Mesenteric fat pad (tissue), 1 donor: ENCODE measurements at places on chromosomes 16 and 17.
A peak's percentile ranks its signal among the peaks of the same experiment; 100 is the strongest.

GRCh38 chr16:26649381-26650045 is 417.2 kb upstream of the C16orf82 start:
- no peak for DNase-seq

- DNase-seq: no peak
Measured at GRCh38 chr16:85606904-85607303, 6.2 kb upstream of the GSE1 start.

DNA sequence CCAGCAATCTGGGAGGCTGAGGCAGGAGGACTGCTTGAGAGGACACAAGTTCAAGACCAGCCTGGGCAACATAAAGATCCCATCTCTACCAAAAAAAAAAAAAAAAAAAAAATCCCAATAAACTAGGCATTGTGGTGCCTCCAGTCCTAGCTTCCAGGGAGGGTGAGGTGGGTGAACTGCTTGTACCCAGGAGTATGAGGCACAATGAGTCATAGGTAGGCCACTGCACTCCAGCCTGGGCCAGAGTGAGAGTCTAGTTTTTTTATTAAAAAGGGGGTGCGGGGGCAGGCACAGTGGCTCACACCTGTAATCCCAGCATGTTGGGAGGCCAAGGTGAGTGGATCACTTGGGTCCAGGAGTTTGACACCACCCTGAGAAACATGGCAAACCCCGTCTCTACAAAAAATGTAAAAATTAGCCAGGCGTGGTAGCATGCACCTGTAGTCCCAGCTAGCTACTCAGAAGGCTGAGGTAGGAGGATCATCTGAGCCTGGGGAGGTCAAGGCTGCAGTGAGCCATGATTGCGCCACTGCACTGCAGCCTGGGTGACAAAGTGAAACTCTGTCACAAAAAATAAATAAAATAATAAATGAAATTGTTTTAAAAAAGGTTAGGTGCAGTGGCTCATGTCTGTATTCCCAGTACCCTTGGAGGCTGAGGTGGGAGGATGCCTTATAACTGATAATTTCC is 7.8 kb upstream of the CHST6 start:
- DNase-seq: no peak

DNA sequence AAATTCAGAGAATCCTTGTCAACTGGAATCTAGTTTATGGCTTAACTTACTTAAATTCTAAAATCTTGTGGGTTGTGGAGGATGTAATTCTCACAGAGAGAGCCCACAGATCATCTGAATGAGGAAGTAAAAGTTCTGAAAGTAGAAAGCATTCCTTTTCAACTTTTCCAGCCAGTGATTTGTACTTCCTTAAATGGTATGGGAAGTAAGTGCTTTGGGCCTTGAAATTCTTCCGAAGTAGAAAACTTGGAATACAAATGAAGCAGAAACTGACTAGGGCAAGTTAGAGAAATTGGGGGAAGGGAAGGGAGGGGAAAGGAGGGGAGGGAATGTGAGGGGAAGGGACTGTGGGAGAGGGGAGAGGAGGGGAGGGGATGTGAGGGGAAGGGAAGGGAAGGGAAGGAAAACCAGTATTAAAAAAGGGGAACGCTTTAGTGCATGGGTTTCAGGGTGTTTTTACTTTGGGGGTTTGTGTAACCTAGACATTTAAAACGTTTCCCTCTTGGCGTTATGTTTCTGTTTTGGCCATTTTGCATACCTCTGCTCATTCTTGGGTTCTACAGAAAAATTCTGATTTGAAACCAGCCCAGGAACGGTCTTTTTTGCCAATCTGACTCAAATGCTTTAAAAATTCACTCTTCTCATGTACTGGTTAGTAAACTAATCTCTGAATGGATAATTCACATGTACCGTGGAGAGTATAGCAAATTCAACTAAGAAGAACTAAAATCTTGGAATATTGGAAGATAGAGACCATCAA is 15.5 kb upstream of the SNTB2 start:
- no peak for DNase-seq

DNA sequence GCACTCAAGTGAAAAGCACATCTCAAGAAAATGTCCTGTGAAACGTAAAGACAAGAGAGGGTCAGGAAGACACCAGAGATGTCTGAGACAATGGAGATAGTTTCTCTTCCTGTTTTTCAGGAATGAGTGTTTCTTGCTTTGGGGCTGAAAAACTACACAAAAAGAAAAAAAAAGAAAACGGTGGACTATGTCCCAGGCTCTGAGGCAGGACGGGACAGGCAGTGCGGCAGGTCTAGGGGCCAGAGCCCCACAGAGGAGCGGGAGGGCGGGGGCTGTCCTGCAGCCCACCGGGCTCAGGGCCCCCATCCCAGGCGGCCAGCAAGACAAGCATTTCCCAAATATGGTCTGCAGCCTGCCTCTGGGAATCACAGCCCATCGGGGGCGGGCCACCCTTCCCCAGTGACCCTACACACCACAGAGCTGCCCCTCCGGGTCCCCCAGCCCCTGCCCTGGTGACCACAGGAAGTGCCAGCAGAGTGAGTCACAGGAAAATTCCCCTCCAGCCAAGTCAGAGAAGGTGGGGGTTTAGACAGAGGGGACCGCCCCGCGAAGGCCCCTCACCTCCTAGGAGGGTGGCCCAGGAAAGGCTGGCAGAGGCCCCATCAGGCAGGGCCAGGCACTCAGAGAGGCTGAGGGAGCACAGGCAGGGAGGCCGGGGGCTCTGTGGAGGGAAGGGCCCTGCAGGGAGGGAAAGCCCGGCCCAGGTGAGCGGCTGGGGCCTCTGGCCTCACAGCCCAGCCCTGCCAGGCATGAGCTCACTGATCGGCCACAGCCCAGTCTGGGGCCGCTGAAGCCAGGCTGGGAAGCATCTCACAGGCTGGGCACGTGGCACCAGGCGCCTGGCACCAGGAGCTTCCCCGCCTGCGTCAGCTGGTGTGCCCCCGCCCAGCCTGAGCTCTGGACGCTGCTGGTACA is 6.3 kb downstream of the BCAR1 start:
- DNase-seq: peak; percentile 93

GRCh38 chr16:630815-631405 is at the start of gene WFIKKN1:
WFIKKN1 (plus strand) TSS chr16:630985; CDS start chr16:631254, 269 bp downstream.
- no peak for DNase-seq

- DNase-seq: no peak
Measured at GRCh38 chr17:54864636-54865356, 35.9 kb upstream of the TOM1L1 start.

DNA sequence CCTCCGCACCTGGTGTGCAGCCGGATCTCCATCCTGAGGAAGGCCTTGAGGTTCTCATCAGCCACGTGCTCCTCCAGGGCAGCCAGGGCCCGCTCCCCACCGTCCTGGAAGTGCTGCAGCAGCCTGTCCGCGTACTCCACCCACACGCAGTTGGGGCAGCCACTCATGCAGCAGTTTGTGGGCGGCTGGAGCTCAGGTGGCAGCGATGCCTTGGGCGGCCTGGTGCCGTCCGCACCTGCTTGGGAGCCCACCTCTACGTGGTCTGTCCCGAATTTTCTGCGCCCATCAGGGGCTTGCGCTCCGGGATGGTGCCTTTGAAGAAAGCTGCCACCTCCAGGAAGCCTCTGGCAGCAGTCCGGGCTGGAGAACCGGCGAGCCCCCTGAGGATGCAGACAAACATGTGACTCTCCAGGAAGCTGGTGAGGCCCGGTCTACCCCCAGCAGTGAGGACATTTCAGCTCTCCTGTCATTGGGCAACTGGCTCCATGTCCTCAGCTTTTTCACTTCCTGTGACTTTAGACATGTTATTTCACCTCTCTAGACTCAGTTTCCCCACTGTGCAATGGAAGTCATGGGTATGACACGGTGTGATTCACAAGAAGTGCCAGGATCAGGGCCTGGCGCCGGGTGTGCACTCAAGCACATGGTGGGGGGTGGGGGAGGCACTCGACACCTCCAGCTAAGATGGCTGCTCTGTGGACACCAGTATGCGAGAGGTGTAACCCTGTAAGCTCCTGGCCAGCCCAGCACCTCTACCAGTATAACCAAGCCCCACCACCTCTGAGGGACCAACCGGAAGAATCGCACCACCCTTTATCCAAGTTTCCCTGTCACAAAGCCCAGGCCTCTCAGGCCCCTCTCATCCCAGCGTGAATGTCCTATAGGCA is 957 bp downstream of the OXLD1 start:
- no peak for DNase-seq

DNA sequence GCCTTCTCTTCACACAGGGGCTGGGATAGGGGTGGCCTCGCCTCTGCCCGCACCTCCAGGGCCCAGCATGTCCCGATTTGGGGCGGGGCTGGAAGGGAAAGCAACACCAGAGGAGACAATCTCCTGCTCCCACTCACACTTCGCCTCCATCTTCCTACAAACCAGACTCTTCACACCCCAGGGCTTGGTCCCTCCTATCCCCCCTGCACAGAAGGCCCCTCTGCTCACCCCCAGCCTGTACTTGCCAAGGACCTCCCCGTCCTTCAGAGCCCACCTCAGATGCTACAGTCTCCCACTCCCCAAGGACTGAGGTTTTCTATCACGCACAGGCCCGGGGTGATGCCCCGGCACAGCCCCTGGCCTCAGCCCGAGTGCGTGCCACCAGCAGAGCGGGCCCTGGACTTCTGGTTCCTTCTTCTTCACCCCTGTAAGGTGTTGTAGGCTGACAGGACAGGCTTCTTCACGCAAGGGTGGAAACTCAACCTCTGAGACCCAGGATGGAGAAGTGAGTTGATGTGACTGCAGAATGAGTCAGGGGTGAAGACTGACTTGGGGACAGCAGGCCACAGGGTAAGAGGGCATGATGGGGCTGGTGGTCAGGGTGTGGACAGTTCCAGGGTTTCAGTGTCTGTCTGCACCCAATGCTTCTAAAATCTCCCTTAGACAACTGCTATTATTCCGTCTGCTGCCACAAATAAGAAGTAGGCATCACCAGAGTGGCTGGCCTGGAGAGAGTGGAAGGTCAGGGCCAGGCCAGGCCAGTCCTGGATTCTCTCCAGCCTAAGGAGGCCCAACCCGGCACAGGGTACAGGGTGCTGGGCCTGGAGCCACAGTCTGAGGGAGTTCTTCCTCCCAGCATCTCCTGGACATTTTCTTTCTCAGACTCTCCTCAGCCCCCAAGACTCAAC is 2.5 kb downstream of the ITGAE start:
- DNase-seq: peak; percentile 83

DNA sequence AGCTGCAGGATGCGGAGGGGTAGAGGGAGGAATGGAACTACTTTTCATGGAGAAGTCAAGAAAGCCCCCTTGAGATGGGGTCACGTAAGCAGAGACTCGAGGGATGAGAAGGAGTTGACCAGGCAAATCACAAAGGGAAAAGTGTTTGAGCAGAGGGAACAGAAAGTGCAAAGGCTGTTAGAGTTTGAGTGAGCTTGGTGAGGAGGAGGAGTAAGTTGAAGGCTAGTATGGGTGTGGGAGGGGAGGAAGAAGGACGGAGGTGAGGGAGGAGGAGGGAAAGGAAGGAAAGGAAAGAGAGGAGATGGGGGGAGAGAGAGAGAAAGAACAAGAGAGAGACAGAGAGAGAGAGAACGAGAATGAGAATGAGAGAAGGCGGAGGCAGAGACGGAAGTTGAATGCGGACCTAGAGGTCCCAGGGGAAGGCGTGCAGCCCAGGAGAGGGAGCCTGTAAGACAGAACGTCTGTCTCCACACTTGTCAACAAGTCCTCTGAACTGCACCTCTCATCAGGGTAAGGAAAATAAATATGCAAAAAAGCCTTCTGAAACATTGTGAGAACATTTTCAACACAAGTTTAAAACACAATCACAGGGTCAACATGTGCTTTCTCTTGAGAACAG is 279.8 kb upstream of the EEF2KMT start:
- no peak for DNase-seq

DNA sequence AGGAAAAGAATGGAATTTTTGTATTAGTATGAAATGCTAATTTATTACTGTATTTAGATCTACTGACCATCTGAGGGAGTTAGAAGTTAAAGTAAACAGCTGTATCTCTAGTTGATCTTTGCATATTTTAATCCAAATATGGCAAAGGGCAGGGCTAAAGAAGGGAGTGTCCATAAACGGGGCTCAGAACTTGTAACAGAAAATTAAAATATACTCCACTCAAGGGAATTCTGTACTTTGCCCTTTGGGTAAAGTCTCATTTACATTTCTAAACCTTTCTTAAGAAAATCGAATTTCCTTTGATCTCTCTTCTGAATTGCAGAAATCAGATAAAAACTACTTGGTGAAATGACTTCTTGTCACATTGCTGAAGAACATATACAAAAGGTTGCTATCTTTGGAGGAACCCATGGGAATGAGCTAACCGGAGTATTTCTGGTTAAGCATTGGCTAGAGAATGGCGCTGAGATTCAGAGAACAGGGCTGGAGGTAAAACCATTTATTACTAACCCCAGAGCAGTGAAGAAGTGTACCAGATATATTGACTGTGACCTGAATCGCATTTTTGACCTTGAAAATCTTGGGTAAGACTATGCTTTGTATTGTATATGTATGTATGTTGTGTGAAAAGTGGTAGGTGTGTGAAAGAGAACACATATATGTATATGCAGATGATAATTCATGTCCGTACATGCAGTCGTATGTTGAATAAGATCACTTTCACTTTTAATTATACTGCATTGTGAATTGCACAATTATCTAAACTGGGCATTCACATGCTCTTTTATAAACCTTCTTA is at the start of gene ASPA:
Gene ASPA, plus strand, starts transcription at position 186 of the 799 bp plus-strand sequence. Its CDS starts 163 bp downstream, at position 349.
- no peak for DNase-seq

DNA sequence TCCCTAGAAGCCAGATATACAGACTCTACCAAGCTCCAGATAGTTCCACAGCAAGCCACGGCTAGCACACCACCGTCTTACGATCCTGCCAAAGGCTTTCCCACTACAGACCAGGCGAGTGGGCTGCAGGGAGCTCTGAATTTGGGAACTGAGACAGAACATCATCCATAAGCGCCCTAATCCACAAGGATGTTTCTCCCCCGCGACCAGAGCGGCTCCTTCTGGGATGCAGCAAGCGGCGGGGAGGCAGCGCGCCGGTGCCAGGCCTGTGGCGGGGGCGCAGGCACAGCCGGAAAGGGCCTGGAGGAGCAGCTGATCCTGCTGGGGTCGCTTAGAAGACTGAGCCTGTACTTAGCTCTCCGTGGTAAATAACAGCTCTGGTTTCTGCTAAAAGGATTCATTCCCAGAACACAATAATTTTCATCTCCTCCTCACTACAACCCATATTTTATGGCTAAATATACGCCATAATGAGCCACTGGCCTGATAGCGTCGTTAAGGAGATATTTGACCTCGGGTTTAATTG is 16.2 kb upstream of the FOXF1 start:
- DNase-seq: no peak

GRCh38 chr17:79136596-79136995 is 62.0 kb downstream of the ENGASE start:
- no peak for DNase-seq

DNA sequence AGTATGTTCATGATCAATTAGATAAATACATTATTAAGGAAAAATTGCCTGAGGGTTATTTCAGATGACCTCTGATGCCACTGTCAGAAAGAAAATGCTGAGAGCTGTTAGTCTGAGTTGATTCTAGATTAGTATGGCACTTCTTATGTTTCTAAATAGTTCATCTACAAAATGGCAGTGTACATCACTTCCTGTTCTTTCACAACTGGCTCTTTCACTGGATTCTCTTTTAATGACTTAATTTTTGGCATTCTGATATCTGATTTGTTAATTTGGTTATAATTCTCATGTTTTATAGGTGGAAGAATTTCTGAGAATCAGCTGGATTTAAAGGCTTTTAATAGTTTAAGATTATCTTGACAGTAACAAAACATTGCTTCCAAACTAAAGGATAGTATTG is 3.3 kb downstream of the TAOK1 start:
- no peak for DNase-seq

- DNase-seq: no peak
Measured at GRCh38 chr16:595942-596735, 6.3 kb downstream of the RAB40C start.
